GM23338 (cell line): ENCODE measurements at places on chromosomes 11 and 22. TPM values are rescaled to one million over a fixed set of nuclear protein-coding genes. Genes with fewer than 3 reads are reported as not detected.
A peak's percentile ranks its signal among the peaks of the same experiment; 100 is the strongest.

GRCh38 chr11:47553406-47553743 is 443 bp upstream of the CELF1 start:
- peaks cover 21% of the 10 kb centered on the region for H3K4me1 ChIP-seq
- peak overlapping the region; percentile 99 for H3K4me3 ChIP-seq
- H3K27ac ChIP-seq, result peak overlapping the region; percentile 79; the same call in 1 of the 2 replicates
- H3K36me3 ChIP-seq, result no peaks in the 10 kb centered on the region
- no peak for DNase-seq

- DNase-seq, result no peak
- H3K4me1 ChIP-seq, result no peaks in the 10 kb centered on the region
- H3K4me3 ChIP-seq, result no peak overlapping the region
Observed at GRCh38 chr11:88139865-88140264, 35.4 kb downstream of the RAB38 start.

DNA sequence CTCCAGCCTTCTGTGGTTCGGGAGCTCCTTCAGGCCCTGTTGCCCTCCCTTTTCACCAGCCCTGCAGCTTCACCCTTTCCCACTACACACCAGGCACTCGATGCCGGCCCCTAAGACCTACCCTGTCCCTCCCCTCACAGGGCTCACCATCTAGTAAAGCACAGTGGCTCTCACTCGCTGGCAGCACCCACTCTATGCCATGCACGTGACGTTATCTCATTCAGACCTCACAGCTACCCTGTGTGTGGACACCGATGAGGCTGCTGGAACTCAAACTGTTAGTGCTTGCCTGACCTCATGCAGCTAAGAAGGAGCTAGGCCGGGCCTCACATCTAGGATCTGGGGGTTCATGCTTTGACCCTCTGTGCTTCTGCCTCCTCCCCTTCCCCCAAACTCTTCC is 45.5 kb downstream of the SCN3B start:
- H3K36me3 ChIP-seq, result no peaks in the 10 kb centered on the region; the same call in 1 of the 2 replicates
- H3K4me1 ChIP-seq, result no peaks in the 10 kb centered on the region
- no peak overlapping the region for H3K27ac ChIP-seq
- no peak for DNase-seq
- H3K4me3 ChIP-seq, result no peak overlapping the region

- H3K27ac ChIP-seq, result no peak overlapping the region
- H3K36me3 ChIP-seq, result no peaks in the 10 kb centered on the region
- no peak overlapping the region for H3K4me3 ChIP-seq
- H3K27me3 ChIP-seq, result peaks cover 58% of the 10 kb centered on the region
Observed at GRCh38 chr11:35414776-35415175, 4.6 kb downstream of the SLC1A2 start.

- H3K27me3 ChIP-seq, result no peaks in the 10 kb centered on the region
- H3K27ac ChIP-seq, result no peak overlapping the region
- no peaks in the 10 kb centered on the region for H3K4me1 ChIP-seq
- DNase-seq, result no peak
- no peak overlapping the region for H3K4me3 ChIP-seq
Observed at GRCh38 chr22:49258107-49259010, 569.3 kb downstream of the BRD1 start.

GRCh38 chr11:128165572-128165971 is 421.8 kb downstream of the ETS1 start:
- H3K27me3 ChIP-seq, result no peaks in the 10 kb centered on the region
- H3K4me3 ChIP-seq, result no peak overlapping the region
- no peak for DNase-seq
- H3K27ac ChIP-seq, result no peak overlapping the region

- no peaks in the 10 kb centered on the region for H3K36me3 ChIP-seq
- no peak for DNase-seq
- no peaks in the 10 kb centered on the region for H3K27me3 ChIP-seq
- 0 out of 2 replicates have a peak, but pooled peaks cover 3% of the 10 kb centered on the region for H3K4me1 ChIP-seq
- no peak overlapping the region for H3K27ac ChIP-seq
Observed at GRCh38 chr11:27263046-27263445, 100.0 kb downstream of the CCDC34 start.

GRCh38 chr11:23846902-23847422 is 649.9 kb upstream of the LUZP2 start:
- no peaks in the 10 kb centered on the region for H3K36me3 ChIP-seq
- DNase-seq, result no peak
- no peak overlapping the region for H3K27ac ChIP-seq
- H3K4me3 ChIP-seq, result no peak overlapping the region
- no peaks in the 10 kb centered on the region for H3K27me3 ChIP-seq

- no peaks in the 10 kb centered on the region for H3K36me3 ChIP-seq
- DNase-seq, result peak; percentile 68
- H3K4me3 ChIP-seq, result peak overlapping the region; percentile 90
- H3K27ac ChIP-seq, result no peak overlapping the region
- no peaks in the 10 kb centered on the region for H3K27me3 ChIP-seq
- H3K4me1 ChIP-seq, result peaks cover 4% of the 10 kb centered on the region; the same call in 1 of the 2 replicates
Observed at GRCh38 chr11:64924910-64925284, 408 bp downstream of the PPP2R5B start.

GRCh38 chr11:73931039-73931645 is 19.7 kb upstream of the DNAJB13 start:
- H3K27ac ChIP-seq, result no peak overlapping the region
- H3K4me1 ChIP-seq, result no peaks in the 10 kb centered on the region
- no peaks in the 10 kb centered on the region for H3K36me3 ChIP-seq

DNA sequence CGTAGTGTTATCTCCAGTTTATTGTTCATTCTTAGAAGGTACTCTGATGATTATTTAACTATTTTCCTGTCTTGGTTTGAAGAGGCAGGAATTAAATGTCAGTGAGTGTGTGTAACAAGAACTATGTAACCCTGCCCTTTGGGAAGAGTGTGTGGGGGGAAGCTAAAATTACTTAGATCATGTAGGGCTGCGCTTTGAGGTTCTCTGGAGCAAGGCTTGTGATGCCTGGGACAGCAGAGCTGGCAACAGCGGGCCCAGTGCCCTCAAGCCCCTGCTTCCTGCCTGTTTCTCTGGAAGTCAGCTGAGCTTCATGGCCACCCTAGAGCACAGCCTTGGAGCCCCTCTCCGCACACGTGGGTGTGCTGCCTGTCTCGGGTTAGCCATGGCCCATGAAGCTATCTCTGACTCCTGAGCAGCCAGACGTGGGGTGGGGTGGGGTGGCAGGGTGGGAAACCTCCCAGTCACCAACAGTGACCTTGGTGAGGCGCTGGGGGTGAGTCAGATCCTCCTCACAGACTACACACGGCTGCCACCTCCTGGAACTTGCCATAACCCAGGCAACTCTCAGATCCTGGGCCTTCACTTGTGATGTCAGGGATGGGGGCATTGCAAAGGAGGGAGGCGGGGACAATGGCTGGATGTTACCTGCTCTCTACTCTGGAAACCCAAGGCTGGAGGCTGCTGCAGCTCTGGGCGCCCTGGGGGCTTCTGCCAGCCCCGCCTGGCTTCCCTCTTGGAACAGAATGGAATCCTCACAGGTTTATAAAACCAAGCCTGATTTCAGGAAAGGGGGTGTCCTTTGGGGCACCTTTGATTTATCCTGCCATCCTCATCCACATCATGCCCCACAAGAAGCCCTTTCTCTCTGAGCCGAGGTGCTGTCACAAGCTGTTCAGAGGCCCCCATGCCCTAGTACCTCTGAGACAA is 88.6 kb downstream of the SNX19 start:
- H3K4me3 ChIP-seq, result no peak overlapping the region
- no peaks in the 10 kb centered on the region for H3K36me3 ChIP-seq
- peak; percentile 86 for DNase-seq
- H3K27ac ChIP-seq, result no peak overlapping the region
- no peaks in the 10 kb centered on the region for H3K27me3 ChIP-seq
- no peaks in the 10 kb centered on the region for H3K4me1 ChIP-seq

GRCh38 chr11:33323421-33323820 is 66.2 kb downstream of the HIPK3 start:
- H3K4me3 ChIP-seq, result no peak overlapping the region
- no peaks in the 10 kb centered on the region for H3K27me3 ChIP-seq
- H3K4me1 ChIP-seq, result peaks cover 13% of the 10 kb centered on the region
- DNase-seq, result no peak

- H3K4me3 ChIP-seq, result no peak overlapping the region
- DNase-seq, result no peak
- H3K27me3 ChIP-seq, result no peaks in the 10 kb centered on the region
- H3K36me3 ChIP-seq, result no peaks in the 10 kb centered on the region
- H3K4me1 ChIP-seq, result peaks cover 30% of the 10 kb centered on the region
Observed at GRCh38 chr22:45842291-45842991, 134.5 kb downstream of the WNT7B start.

DNA sequence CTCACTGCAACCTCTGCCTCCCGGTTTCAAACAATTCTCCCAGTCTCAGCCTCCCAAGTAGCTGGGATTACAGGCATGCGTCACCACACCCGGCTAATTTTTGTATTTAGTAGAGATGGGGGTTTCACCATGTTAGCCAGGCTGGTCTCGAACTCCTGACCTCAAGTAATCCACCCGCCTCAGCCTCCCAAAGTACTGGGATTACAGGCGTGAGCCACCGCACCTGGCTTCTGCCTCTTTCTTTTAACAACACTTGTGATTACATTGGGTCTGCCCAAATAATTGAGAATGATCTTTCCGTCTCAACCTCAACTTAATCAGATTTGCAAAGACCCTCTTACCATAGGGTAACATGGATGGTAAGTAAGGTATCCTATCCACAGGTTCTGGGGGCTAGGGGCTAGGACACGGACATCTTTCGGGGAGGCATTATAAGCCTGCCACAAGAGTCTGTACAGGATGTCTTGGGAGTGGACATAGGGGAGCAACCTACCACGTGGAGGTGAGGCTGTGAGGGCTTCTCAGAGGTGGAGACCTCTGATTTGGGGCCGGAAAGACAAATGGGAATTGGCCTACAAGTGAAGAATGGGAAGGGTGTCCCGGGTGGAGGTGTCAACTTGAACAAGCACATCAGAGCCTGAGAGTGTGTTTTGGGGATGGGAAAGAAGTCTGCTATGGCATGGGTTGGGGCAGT is 2.7 kb upstream of the CBX6 start:
- no peak for DNase-seq
- peaks cover 34% of the 10 kb centered on the region for H3K4me1 ChIP-seq
- H3K4me3 ChIP-seq, result no peak overlapping the region
- H3K36me3 ChIP-seq, result peaks cover under 1% of the 10 kb centered on the region; the same call in 1 of the 2 replicates

DNA sequence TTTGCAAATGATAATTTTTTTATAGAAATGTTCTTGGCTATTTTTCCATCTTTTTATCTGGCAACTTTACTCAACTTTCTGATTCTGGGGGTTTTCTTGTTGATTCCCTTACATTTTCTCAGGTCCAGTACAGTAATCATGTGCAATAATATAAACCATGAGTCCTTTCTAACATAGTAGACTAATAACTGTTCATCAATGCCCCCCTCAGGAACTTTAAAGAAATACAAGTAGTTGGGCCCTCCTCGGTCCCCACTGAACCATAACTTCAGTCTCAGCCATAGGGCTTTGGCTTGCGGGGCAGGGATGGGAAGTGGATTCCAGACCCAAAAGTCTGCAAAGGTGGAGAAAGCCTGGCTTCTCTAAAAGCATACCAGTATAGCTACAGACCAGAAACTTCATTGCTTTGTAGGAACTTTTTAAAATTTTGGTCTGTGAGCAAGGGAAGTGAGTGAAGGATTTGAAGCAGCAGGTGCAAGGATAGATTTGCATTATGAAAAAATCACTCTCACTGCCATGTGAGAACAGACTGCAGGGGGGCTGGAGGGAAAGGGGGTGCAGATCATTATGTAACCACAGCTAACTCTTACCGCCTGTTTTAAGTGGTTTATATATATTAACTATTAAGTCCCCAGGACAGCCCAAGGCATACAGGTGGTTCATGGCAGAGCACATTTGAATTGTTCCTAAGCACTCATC is 10.4 kb upstream of the TUB start:
- no peak overlapping the region for H3K27ac ChIP-seq
- no peaks in the 10 kb centered on the region for H3K27me3 ChIP-seq
- H3K36me3 ChIP-seq, result no peaks in the 10 kb centered on the region
- H3K4me3 ChIP-seq, result no peak overlapping the region
- H3K4me1 ChIP-seq, result peaks cover 29% of the 10 kb centered on the region

- no peak overlapping the region for H3K27ac ChIP-seq
- no peaks in the 10 kb centered on the region for H3K36me3 ChIP-seq
- DNase-seq, result no peak
- H3K27me3 ChIP-seq, result no peaks in the 10 kb centered on the region
- H3K4me1 ChIP-seq, result no peaks in the 10 kb centered on the region
Observed at GRCh38 chr11:45678976-45679375, 13.6 kb upstream of the CHST1 start.

DNA sequence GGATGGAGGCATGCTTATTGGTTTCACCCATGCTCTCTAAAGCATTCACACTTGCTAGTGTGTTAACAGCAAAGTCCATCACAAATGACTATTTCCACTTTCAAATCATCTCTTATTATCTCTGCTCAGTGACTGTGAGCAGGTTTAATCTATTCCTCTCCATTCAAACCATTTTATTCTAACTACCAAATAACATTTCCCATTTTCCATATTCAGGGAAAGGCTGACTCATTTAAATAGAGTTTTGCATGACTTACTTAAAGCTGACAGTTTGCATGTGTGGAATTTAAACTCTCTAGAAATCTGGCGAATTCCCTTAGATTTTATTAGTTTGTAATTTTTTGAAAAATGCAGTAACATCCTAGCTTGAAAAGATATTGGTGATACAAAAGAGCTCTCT is 615.7 kb upstream of the LRRC4C start:
- H3K4me3 ChIP-seq, result no peak overlapping the region
- no peak for DNase-seq
- H3K27me3 ChIP-seq, result no peaks in the 10 kb centered on the region
- H3K4me1 ChIP-seq, result no peaks in the 10 kb centered on the region

GRCh38 chr22:50058906-50059880 is 1.1 kb upstream of the TTLL8 start:
- DNase-seq, result peak; percentile 82
- H3K4me3 ChIP-seq, result peak overlapping the region; percentile 69
- no peaks in the 10 kb centered on the region for H3K36me3 ChIP-seq
- no peak overlapping the region for H3K27ac ChIP-seq
- H3K4me1 ChIP-seq, result peaks cover 5% of the 10 kb centered on the region

- peaks cover 9% of the 10 kb centered on the region for H3K4me1 ChIP-seq
- H3K4me3 ChIP-seq, result no peak overlapping the region
- DNase-seq, result no peak
- no peaks in the 10 kb centered on the region for H3K27me3 ChIP-seq
- no peak overlapping the region for H3K27ac ChIP-seq
Observed at GRCh38 chr11:114826910-114827442, 148.6 kb downstream of the NXPE2 start.

GRCh38 chr11:37105427-37105826 is 507.4 kb upstream of the RAG2 start:
- H3K4me1 ChIP-seq, result no peaks in the 10 kb centered on the region
- no peak for DNase-seq
- H3K36me3 ChIP-seq, result peaks cover 24% of the 10 kb centered on the region
- no peak overlapping the region for H3K27ac ChIP-seq
- H3K27me3 ChIP-seq, result no peaks in the 10 kb centered on the region

DNA sequence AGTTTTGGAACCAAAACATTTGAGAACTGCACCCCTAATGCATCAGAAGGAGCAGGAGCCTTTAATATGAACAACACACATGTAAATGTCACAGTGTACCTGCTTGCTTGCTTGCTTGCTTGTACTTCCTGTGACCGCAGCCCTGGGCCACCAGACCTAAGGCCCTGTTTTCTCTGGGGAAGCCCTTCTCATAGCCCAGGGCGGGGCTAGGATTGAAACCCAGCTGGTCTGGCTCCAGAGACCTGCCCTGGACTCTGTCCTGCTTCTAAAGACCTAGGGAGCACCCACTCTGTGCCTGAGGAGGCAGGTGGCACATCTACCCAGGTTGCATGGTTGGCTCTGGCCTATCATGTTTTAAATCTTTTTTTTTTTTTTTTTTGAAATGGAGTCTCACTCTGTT is 7.6 kb upstream of the MCM5 start:
- no peak overlapping the region for H3K4me3 ChIP-seq
- no peak overlapping the region for H3K27ac ChIP-seq
- H3K4me1 ChIP-seq, result peaks cover 9% of the 10 kb centered on the region
- no peaks in the 10 kb centered on the region for H3K27me3 ChIP-seq
- DNase-seq, result no peak
- peaks cover 5% of the 10 kb centered on the region; the same call in 1 of the 2 replicates for H3K36me3 ChIP-seq

Gene PC
- total RNA-seq, result 21.7 and 24.9 TPM in 2 replicates

Gene FAM227A
- total RNA-seq, result 6.1 and 11.0 TPM in 2 replicates

Gene ARL14EP
- 25.0 and 33.4 TPM in 2 replicates for total RNA-seq

Gene OR10D3
- not detected in 2 replicates for total RNA-seq

Gene OR8A1
- total RNA-seq, result not detected in 2 replicates
